CD4-positive, alpha-beta T cell treated with Interferon alpha-2 for 1 hour (primary cell): ENCODE measurements at places on chromosomes 1 and 21.

DNA sequence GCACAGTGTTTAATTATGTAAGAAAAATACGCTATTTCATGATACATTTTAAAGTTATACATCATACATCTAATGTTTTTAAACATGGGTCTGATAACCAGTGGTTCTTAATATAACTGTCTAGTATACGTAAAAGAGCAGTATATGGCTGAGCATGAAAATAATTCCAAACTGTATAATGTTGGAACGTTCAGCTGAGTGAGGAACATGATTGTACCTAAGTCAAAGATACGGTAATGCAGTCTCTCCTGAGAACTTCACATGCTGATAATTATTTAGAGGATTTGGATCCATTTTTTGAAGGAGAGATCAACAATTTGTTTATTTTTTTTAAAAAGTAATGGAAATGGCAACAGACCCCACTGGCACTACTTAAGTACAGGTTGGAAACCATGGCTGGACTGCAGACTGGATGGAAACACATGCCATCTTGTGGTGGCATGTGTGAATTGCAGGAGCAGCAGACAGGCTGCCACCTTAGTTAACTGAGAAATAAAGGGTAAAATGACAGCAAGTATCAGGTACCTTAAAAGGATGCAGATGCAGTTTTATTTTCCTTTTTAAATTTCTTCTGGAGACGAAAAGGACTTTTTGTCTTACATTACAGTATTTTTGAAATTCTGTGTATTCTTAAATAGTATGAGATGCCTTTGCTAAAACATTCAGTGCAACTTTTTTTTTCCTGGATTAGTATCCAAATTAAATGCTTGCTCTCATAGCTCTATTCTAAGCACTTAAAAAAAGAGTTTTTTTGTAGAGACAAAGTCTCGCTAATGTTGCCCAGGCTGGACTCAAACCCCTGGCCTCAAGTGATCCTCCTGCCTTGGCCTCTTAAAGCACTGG, 73.8 kb downstream of the MTR start:
- peak; percentile 45 for DNase-seq

- no peak for DNase-seq
Measured at GRCh38 chr1:243312952-243313634, 57.3 kb downstream of the SDCCAG8 start.

GRCh38 chr21:43693981-43694380, 24.9 kb upstream of the PDXK start:
- no peak for DNase-seq

DNA sequence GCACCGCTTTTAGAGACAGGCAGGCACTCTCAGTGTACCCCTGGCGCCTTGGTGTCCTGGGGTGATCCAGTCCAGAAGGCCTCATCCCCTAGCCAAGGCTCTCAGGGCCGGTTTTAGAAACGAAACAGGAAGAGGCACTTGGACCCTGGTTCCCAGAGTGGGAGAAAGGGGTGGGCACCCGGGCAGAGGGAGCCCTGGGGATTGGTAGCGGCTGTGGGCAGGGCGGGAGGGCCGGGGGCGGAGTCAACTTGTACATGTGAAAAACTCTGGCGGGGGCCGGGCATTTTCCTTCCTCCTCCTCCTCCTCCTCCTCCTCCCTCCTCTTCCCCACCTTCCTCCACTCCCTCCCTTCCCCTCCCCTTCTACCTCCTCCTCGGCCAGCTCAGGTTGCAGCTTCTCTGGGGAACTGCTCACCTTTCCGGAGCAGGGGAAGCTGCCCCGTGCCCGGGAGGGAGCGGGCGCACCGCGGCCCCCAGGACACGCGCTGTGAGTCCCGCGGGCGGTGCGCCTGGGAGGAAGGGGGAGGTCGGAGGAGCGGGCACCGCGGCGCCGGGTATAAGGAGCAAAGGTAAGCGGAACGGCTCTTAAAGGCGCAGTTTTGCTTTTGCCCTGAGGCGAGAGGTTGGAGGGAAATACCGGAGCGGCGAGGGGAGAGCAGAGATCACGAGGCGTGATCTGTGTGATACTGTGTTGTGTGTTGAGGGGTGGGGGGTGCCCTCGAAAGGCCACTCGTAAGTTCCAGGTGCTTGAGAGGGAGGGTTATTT, at the start of gene CDK18:
Gene CDK18 (plus strand): TSS at position 359 of the 765 bp plus-strand sequence. CDS start 18,499 bp downstream, outside the sequence.
- peak; percentile 45 for DNase-seq

DNA sequence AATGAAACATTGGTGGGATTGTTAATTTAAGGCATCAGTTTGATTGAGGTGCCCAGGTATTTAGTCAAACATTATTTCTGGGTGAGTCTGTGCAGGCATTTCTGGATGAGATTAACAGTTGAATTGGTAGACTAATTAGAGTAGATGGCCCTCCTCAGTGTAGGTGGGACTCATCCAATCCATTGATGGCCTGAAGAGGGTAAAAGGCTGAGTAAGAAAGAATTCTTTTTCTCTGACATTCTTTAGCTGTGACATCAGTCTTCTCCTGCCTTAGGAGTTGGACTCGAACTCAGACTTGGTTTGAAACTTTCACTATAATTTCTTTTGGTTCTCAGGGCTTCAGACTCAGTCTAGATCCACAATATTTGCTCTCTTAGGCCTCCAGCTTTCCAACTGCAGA, 59.6 kb upstream of the ADAMTS5 start:
- no peak for DNase-seq

DNA sequence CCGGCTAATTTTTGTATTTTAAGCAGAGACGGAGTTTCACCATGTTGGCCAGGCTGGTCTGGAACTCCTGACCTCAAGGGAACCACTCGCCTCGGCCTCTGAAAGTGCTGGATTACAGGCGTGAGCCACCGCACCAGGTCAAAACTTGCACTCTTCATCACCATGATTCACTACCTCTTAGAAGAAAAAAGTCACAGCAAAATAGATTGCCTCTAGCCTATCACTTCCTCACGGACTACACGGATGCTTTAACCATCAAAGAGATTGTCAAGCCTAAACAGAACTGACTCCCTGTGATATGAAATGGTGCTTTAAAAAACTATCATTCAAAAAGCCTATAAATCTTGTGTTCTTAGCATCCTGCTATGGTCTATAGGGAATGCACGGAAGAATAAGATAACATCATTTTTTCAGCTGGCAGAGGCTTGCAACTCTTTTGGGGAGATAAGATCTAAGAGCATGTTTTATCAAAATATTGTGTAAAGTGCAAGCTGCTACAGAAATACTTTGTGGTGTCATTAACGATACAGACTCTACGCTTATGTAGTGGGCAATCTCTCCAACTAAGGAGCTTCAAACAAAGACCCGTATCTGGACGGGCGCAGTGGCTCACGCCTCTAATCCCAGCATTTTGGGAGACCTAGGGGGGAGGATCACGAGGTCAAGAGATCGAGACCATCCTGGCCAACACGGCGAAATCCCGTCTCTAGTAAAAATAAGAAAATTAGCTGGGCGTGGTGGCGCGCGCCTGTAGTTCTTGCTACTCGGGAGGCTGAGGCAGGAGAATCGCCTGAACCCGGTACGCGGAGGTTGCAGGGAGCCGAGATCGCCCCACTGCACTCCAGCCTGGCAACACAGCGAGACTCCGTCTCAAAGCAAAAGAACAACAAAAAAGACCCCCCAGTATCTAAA, 966 bp downstream of the TFB2M start:
- DNase-seq = no peak

DNA sequence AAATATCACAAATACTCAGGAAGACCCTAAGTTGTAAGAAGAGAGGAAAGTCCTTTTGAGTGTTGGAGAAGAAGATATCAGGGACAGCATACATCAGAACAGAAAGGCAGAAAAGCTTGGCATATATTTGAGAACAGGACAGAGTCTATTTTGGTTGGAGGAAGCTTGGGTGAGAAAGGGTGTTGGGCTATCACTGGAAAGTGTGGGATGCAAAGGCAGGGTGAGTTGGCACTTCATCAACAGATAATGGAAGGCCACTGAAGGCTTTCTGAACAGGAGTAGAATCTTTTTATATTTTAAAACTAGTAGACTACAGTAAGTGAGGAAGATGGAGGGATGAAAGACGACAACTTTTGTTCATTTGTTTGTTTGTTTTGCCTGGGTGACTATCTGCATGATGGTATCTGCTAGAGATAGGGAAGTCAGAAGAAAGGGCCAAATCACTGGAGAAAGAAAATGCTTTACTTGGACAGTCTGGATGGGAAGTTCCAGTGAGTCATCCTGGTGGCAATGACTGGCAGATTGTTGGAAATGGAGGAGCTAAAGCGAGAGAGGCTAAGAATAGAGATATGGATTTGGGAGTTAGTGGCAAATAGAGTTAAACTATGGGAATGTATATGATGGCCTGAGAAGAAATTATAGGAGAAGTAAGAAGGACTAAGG, 33.7 kb upstream of the KCNA2 start:
- peak; percentile 46 for DNase-seq
